ENCODE measurements at places on chromosomes 13 and 19.

DNA sequence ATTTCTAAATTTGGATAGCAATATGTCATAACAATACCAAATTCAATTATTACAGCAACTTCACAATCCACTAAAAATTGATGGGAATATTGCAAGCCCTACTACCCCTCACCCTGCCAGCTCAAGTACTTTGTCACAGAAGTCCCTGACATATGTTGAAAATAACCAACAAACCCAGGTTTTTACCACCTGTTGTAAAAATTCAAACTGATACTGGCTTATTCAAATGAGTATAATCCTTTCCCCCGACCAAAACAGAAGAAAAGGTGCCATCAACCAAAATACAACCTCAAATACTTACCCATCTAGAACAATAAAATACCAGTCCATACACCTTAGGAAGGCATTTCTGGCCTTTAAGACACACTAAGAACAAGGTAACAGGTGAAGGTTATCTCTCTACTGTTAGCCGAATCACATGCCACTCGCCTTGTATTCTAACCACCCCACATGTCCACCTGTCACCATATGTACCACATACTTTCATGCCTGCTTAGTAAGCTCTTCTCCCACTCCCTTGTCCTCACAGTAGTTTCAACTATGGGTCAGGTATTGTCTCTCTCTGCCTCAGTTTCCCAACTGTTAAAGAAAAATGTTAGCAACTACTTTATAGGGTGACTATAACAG lies 53.1 kb downstream of the USP12 start:
- no peak for DNase-seq

DNA sequence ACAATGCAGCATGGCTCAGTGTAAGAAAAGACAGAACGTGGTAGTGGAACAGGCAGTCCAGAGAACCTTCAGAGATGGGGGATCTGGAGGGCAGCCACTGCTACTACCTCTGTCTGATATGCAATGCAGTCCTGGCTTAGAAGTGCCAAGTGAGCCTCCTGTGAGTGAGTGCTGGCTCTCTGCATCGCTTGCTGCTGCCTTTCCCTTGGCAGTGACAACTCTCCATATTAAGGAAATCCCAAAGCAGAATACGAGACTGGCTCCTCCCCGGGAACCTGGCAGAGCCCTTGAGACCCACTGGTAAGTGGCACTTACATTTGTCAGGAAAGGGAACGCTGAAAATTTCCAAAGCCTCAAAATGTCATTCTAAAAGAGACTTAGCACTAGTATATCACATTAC lies 7.5 kb downstream of the DOCK9 start:
- no peak for DNase-seq

DNA sequence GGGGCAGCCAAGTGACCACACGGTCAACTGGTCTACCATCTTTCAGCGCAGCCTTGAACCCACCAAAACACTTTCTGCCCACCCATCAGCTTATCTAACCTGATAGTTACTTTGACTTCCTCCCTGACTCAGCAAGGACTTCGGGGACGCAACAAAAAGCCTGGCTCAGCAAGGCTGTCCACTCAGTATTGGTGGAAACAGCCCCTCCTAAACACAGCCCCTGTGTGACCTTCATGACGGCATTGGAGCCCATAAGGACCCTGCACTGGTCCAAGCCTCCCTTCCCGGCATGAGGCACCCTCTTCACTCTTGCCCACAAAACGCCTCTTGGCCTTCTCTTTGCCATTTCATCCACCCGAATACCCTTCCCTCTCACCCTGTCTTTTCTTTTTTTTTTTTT lies 39.1 kb downstream of the INSR start:
- DNase-seq, result no peak

- no peak for DNase-seq
Measured at GRCh38 chr13:100773429-100773828, 98.8 kb upstream of the TMTC4 start.

GRCh38 chr13:81409284-81409683 lies 1068.4 kb upstream of the SPRY2 start:
- DNase-seq, result no peak

DNA sequence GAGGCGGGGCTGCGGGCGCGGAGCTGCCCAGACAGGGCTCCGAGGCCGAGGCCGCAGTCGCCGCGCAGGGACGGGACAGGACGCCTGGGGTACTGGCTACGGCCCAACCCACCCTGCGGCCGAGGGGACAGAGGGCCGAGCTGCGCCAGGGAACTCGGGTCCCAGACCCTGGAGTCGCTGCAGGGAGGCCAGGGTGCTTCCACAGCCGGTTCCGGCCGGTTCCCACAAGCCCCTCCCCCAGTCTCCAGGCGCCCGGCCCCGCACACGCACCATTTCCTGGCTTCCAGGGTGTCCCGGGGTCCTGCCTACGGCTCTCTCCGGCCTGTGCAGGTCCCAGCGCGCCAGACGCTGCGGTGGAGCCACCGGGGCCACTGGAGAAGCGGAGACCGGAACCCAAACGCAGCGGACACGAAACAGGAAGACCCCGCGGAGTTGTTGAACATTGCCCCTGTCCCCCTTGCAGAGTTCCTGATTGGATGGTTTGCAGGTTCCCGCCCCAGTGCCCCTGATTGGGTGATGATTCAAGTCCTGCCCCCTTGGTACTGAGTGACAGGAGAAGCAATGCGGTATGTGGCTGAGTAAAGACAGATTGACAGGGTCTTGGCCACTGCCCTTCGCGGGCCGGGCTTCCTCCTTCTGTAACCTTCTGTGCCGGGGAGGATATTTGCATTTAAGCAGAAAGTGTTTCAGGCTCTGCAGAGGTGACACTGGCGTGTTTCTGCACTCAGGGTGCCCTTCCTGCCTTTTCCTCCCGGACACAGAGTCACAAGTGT lies at the start of gene ZNF564:
ZNF564 (minus strand) TSS at position 423 of the 773 bp plus-strand sequence; CDS start at position 273, 150 bp downstream.
- peak; percentile 98 for DNase-seq

- DNase-seq, result no peak
Measured at GRCh38 chr19:50509366-50509765, 1.6 kb downstream of the JOSD2 start.

DNA sequence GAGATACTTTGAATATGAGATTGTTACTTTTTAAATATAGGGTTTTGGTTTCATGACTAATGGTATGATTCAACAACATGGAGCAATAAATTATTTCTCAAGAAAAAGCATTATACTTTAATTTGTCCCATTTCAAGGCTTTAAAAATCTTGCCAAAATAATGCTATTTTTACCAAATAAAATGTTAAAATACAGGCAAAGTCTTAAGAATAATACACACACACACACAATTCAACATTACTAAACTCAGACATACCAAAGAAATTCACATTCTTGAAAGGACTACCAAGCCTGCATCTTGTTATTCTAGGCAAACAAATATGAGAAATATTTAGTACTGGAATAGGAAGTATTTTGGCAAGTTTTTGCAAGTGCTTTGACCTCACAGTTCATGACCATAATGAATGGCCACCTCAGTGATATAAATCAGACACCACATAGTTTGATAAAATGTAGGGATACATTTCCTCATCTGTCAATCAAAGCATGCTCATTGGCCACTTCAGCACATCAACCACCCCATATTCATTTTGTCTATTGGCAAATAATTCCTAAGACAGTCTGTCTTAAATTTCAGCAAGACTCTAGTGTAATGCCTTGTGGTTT lies 107.2 kb downstream of the NALCN start:
- peak; percentile 73 for DNase-seq

DNA sequence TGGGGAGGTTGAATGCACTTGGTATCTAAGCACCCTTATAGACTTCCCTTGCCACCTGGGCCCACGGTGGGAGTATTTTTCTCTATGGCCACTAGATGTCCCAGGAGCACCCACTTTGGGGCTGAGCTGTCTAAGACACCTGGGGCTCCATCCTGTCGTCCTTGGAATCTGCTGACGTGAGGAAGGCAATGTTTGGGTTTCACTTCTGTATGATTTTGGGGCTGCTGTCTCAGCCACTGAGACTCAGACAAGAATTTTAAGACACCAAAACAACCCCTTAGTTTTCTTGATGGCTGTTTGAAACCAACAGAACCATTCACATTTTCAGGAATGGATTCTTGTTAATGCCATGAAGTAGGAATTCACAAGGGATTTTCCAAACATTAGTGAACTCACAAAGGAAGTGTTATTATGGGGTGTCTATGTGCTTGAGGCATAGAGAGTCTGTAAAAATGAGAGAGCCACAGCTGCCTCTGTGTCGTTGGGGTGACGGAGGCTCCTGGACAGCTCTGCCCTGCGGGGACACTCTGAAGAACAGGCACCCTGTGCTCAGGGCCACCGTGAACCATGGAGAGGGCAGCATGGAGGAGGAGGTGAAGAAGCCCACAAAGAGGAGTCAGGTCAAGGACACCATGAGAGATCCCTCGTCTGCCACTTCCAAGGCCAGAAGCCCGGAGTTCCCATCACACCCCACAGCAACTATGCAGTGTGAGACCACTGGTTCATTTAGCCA lies 106.8 kb upstream of the SPATA13 start:
- peak; percentile 68 for DNase-seq

- DNase-seq, result peak; percentile 63
Measured at GRCh38 chr19:18776736-18777135, 14.4 kb downstream of the COMP start.

- DNase-seq, result peak; percentile 51
Measured at GRCh38 chr13:40031031-40031430, 375.6 kb downstream of the COG6 start.

GRCh38 chr13:61453121-61453520 lies 37.5 kb upstream of the PCDH20 start:
- no peak for DNase-seq

DNA sequence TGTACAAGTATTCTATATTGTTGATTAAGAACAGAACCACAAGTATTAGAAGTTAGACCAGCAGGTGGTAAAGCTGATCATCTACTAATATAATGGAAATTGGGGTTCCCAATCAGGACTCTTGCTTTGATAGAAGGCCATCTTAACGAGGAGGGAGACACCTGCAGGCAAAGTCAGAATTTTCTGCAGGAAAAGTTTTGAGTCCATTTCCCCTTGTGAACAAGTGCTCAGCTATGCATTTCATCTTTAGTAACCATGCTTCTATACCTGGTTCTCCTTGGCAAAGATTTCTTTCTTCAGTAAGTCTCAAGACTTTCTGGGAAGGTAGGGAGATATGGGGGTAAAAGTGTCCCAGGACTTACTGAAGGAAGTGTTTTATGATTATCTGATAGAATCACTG lies 36.1 kb upstream of the USPL1 start:
- DNase-seq, result peak; percentile 16

DNA sequence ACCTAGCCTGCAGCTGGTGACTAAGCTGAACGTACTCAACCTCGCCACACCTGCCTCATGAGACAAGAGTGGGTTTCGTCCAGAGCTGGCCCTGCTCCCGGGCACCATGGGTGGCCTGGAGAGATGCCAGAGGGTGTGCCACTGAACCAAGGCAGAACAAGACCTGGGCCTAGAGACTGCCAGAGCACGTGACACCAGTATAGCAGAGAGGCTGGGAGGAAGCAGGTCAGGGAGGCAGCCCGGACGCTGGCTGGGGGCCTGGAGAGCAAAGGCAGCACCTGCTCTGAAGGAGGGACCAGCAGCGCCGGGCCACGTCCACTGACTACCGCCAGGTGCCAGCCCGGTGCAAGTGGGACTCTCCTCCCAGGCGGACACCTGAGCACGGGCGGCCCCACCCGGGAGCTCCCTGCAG lies 7.3 kb upstream of the C13orf46 start:
- no peak for DNase-seq

- no peak for DNase-seq
Measured at GRCh38 chr13:80906860-80907259, 565.9 kb upstream of the SPRY2 start.

GRCh38 chr13:50955798-50956197 lies 46.2 kb downstream of the RNASEH2B start:
- DNase-seq, result no peak

- DNase-seq, result no peak
Measured at GRCh38 chr13:69324090-69324886, 783.3 kb upstream of the ATXN8OS start.

GRCh38 chr19:45729800-45730290 lies 851 bp downstream of the FBXO46 start:
- DNase-seq, result no peak
